ENCODE measurements at places on chromosomes 13 and 19. TPM values are rescaled to one million over a fixed set of nuclear protein-coding genes. Genes with fewer than 3 reads are reported as not detected.

DNA sequence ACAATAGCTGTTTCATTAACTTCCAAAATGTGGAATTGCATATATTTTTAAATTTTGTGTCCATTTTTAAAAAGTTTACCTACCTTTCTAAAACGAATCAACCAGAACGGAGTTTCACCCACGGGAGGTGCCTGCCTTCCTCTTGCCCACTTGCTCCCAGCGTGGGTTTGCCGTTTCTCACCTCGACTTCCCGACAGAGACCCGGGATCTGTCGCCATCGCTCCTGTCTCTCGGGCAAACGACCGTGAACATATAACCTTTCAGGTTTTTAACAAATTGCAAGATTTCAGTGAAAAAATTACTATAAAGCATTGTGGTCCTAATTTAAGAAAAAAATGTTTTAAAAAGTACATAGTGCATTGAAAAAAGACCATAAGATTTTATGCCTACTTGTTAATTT is 4.2 kb downstream of the TMEM255B start:
- no peak for DNase-seq

The PSG11 gene
- polyA plus RNA-seq = not detected

The PAF1 gene
- polyA plus RNA-seq = 25.2 TPM

GRCh38 chr13:34941436-34941834 is 635 bp upstream of the NBEA start:
- DNase-seq = no peak

- DNase-seq = no peak
Measured at GRCh38 chr13:100559886-100560285, 28.7 kb downstream of the GGACT start.

The TLE2 gene
- not detected for polyA plus RNA-seq

GRCh38 chr19:6374161-6374709 is 1.5 kb downstream of the PSPN start:
- no peak for DNase-seq

- DNase-seq = no peak
Measured at GRCh38 chr13:71067165-71067815, 799.7 kb downstream of the DACH1 start.

The APC2 gene
- polyA plus RNA-seq = 0.04 TPM

GRCh38 chr13:65932587-65933239 is 1297.4 kb downstream of the PCDH9 start:
- no peak for DNase-seq

The GPI gene
- 95.3 TPM for polyA plus RNA-seq

The KPNA3 gene
- polyA plus RNA-seq = 12.8 TPM

DNA sequence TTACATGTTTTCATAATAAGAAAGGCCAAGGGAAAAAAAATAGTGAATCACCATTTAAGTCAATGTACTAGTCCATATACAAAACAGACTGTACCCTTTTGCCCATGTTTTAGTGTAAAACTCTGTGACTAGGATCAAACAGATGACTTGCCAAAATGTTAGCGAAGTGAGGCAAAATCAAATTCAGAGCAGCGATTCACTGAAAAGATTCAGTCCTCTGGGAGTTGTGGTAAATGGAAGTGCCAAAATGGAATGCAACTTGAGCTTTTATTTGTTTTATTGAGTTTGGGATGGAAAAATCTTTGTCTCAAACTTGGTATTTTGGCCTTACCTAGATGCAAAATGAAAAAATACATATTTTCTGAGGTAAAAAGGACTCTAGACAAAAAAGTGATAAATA is 9.1 kb downstream of the CDADC1 start:
- DNase-seq = no peak

DNA sequence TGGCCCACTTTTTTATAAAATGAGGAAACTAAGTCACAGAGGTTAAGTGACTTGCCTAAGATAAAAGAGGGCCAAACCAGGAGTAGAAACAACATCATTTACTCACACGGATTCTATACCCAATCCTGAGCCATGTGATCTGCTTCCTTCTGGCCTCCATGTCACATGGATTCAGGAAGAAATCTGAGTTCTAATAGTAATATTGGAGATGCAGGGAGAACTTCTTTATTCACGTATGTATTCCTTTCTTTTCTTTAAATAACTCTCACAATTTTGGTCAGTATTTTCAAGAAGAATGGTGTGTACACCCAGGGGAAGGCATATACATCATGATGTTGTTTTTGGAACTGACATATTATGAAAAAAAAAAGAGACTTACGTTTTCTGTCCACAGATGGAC is 1.8 kb downstream of the POSTN start:
- no peak for DNase-seq

- no peak for DNase-seq
Measured at GRCh38 chr13:72456486-72456885, 270.9 kb downstream of the MZT1 start.

- no peak for DNase-seq
Measured at GRCh38 chr19:31448221-31448657, 99.0 kb upstream of the TSHZ3 start.
